ENCODE measurements at places on chromosomes 2 and 18. TPM values are rescaled to one million over a fixed set of nuclear protein-coding genes. Genes with fewer than 3 reads are reported as not detected.

GRCh38 chr2:200747668-200748618 lies 63.8 kb upstream of the BZW1 start:
- H3K27ac ChIP-seq: no peak overlapping the region
- no peaks in the 10 kb centered on the region for H3K36me3 ChIP-seq
- H3K4me3 ChIP-seq: no peak overlapping the region
- no peak for DNase-seq

DNA sequence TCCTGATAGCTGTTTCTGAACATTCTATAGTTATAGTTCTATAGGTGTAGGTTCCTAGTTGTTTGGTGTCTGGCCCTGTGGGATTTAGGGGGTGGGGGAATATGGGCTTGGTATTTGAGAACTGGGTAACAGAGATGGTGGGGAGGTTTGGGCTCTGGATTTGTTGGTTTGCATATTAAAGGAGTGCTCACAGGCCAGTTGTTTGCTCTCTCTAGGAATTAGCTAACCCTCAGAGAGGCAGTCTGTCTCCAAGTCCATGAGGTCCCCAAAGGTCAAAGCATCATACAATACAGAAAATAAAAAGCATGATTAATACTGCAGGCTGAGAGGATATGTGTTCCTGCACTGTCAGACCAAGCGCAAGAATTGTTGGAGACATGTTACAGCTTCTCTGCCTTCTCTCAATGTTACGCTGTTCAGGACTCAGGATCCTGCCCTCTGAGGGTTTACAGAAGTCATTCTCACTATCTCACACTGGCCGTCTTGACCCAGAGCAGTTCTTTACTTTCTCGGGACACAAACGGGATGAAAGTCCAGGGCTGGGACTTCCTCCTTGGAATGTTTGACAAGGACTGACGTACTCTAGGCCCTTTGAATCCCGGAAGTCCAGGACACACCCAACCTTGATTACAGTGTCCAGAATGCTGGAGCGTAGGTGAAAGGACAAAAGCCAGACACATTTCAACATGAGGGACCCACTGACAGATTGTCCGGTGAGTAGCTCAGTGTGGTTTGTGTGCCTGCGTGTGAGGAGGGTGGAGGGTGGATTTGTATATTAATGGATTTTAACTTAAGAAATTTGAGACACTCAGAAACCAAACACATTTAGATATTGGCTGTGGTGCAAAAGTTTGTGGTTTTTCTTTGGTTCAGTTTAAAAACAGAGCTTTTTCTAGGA lies at the start of gene NOSTRIN:
Gene NOSTRIN, plus strand, starts transcription at position 677 of the 898 bp plus-strand sequence. Its CDS starts 10 bp downstream, at position 687.
- no peak for DNase-seq
- H3K27ac ChIP-seq: no peak within 1 kb of the TSS
- H3K27me3 ChIP-seq: peaks cover 11% of the 10 kb centered on the region
- no peaks in the 10 kb centered on the region for H3K4me1 ChIP-seq
- H3K4me3 ChIP-seq: no peak within 1 kb of the TSS
- H3K36me3 ChIP-seq: no peaks in the 10 kb centered on the region

GRCh38 chr2:37625156-37625555 lies 46.3 kb downstream of the CDC42EP3 start:
- peak overlapping the region; percentile 98 for H3K27ac ChIP-seq
- H3K4me1 ChIP-seq: peaks cover 58% of the 10 kb centered on the region
- no peak for DNase-seq

- no peaks in the 10 kb centered on the region for H3K36me3 ChIP-seq
- no peak overlapping the region for H3K27ac ChIP-seq
- H3K4me1 ChIP-seq: no peaks in the 10 kb centered on the region
Observed at GRCh38 chr2:227939271-227940027, 68.0 kb downstream of the DAW1 start.

- H3K36me3 ChIP-seq: no peaks in the 10 kb centered on the region
- H3K4me3 ChIP-seq: no peak overlapping the region
- H3K27me3 ChIP-seq: no peaks in the 10 kb centered on the region
- no peak for DNase-seq
Observed at GRCh38 chr2:33378556-33379210, 97.8 kb upstream of the RASGRP3 start.

UCN gene
- polyA plus RNA-seq: 0.66 TPM

DNA sequence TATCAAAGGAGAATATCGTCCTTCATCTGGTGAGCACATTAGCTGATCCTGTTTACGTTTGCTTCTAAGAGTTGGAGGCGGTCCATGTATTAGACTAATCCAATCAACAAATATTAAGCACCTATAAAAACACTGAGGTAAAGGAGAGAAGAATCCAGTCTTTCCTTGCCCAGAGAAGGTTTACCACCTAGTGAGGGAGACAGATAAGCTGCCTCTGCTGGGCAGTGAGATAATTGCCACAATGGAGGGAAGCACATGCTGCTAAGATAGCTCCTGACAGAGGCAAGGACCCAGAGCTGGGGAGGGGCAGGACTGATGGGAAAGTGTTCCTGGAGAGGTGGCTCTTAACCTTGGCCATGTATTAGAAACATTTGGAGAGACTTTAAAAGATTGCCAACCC lies 36.7 kb upstream of the ST8SIA5 start:
- DNase-seq: no peak
- no peaks in the 10 kb centered on the region for H3K36me3 ChIP-seq
- no peaks in the 10 kb centered on the region for H3K27me3 ChIP-seq
- H3K27ac ChIP-seq: no peak overlapping the region

- H3K4me1 ChIP-seq: no peaks in the 10 kb centered on the region
- H3K27me3 ChIP-seq: peaks cover 6% of the 10 kb centered on the region
- no peak overlapping the region for H3K4me3 ChIP-seq
- no peaks in the 10 kb centered on the region for H3K36me3 ChIP-seq
Observed at GRCh38 chr2:20838016-20838415, 15.1 kb upstream of the LDAH start.

DNA sequence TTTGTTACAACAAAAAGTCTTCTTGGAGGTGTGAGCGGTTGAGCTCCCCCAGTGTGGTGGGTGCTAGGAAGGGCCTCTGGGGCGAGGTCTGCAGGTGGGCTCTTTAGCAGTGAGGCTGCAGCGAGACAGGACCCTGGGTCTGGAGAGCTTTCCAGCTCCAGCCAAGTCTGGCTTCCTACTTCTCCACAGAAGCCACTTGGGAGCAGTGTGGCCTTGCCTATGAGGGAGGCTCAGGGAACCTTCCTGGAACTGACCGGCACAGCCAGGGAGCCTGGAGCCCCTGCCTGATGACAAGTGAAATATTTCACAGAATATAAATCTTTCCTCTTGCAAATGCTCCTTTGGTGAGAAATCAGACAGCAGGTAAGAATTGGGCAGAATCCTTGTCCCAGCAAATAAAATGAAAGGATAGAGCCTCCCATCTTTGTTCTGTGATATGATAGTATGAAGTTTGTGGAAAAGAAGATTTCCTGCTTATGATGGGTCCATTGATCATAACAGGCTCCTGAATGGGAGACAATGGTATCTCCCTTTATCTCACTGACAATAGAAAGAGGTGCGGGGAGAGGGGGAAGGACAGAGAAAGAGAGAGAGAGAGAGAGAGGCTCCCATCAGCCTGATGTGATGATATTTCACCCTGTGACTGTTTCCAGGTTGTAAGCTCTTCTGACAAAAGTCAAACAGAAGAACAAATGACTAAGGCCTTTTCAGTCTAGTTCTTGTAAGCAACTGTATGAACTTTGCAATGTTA lies 289.8 kb upstream of the SPRED2 start:
- DNase-seq: no peak
- no peaks in the 10 kb centered on the region for H3K36me3 ChIP-seq
- no peak overlapping the region for H3K27ac ChIP-seq
- H3K4me3 ChIP-seq: no peak overlapping the region
- no peaks in the 10 kb centered on the region for H3K4me1 ChIP-seq

DNA sequence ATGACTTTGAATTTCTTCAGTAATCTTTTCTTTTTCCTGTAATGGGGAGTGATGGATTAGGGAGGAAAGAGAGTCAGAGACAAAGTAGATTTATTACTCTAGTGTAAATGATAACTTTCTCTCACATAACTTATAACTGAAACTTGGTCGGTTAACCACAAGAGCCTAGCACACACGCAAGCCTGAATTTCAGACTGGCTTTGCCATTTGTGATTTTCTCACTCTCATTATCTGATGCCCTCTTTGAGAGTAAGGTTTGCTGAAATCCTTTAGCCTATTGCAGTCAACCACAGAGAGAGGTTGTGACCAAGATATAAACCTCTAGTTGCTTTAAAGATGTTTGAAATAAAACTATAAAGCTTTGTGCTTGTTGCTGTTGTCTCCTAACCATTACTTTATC lies 117.9 kb upstream of the NETO1 start:
- H3K4me3 ChIP-seq: no peak overlapping the region
- no peak overlapping the region for H3K27ac ChIP-seq
- no peaks in the 10 kb centered on the region for H3K36me3 ChIP-seq
- H3K27me3 ChIP-seq: no peaks in the 10 kb centered on the region

- H3K4me1 ChIP-seq: no peaks in the 10 kb centered on the region
- no peaks in the 10 kb centered on the region for H3K27me3 ChIP-seq
- H3K36me3 ChIP-seq: no peaks in the 10 kb centered on the region
- DNase-seq: no peak
- H3K27ac ChIP-seq: no peak overlapping the region
- no peak overlapping the region for H3K4me3 ChIP-seq
Observed at GRCh38 chr2:19021721-19022120, 336.7 kb downstream of the OSR1 start.

- no peak overlapping the region for H3K4me3 ChIP-seq
- peaks cover 2% of the 10 kb centered on the region for H3K27me3 ChIP-seq
- H3K4me1 ChIP-seq: no peaks in the 10 kb centered on the region
- no peaks in the 10 kb centered on the region for H3K36me3 ChIP-seq
Observed at GRCh38 chr2:128501006-128501690, 182.5 kb upstream of the HS6ST1 start.

KYNU gene
- 0.84 TPM for polyA plus RNA-seq

DPYSL5 gene
- polyA plus RNA-seq: not detected

RIT2 gene
- not detected for polyA plus RNA-seq

GRCh38 chr2:167702227-167702626 lies 545.2 kb downstream of the STK39 start:
- no peak overlapping the region for H3K4me3 ChIP-seq
- no peaks in the 10 kb centered on the region for H3K4me1 ChIP-seq
- no peak overlapping the region for H3K27ac ChIP-seq

DNA sequence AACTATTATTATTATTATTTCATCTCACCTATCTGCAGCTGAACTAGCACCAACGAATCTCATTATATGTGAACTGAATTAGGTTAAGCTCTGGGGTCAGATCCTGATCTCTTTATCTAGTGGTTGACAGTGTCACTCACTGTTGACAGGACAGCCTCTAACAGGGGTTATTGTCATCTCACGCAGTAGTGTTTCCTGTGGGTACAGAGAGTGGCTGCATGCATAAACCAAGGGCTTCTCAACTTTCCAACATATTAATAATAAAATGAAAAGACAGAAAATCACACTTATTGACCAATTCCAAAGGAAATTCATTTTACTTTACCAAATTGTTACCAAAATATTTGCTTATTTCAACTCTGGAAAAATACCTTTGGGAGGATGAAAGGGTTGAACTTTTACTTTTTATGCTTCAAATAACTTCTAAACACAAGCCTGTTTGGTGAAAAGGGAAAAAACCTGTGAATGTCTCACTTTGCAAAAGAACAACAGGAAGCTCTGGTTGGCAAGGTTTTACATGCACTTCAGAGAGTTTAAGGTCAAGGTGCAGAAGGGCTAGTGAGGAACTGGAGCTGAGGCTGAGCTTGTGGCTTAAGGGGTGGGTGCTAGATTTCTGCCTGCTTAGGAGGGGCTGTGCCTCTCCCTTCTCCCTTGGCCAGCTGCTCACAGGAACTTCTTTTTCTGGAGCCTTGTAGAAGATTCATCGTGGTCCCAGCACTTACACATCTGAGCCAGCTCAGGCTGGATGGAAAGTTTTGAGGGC lies 72.6 kb downstream of the CTAGE1 start:
- peaks cover 89% of the 10 kb centered on the region for H3K4me1 ChIP-seq
- peak overlapping the region; percentile 95 for H3K4me3 ChIP-seq
- DNase-seq: peak; percentile 87
- no peaks in the 10 kb centered on the region for H3K36me3 ChIP-seq

DNA sequence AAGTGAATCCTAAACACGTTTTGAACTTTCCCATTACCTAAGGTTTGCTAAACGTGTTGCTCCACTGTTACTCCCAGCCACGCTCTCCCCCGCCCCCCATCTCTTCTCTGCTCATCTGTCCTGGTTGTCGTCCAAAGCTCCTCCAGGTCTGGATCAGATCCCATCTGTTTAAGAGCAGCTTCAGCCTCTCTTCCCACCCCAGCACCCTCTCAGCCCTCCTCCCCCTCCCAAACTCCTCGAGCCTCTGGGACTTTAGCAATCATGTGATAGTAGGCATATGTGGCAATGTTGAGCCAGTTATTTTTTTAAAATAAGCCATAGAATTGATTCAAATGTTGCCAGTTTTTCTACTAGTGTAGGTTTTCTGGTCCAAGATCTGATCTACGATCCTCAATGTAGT lies 20.0 kb upstream of the LPIN1 start:
- DNase-seq: no peak
- no peaks in the 10 kb centered on the region for H3K4me1 ChIP-seq
- H3K36me3 ChIP-seq: no peaks in the 10 kb centered on the region
- H3K27me3 ChIP-seq: no peaks in the 10 kb centered on the region
- no peak overlapping the region for H3K27ac ChIP-seq
- no peak overlapping the region for H3K4me3 ChIP-seq

- H3K4me1 ChIP-seq: peaks cover 11% of the 10 kb centered on the region
- H3K36me3 ChIP-seq: no peaks in the 10 kb centered on the region
- H3K27ac ChIP-seq: peak overlapping the region; percentile 20
- DNase-seq: peak; percentile 43
Observed at GRCh38 chr2:121974897-121975661, 219.6 kb downstream of the TSN start.

- H3K4me3 ChIP-seq: no peak overlapping the region
- H3K27ac ChIP-seq: no peak overlapping the region
- peaks cover 5% of the 10 kb centered on the region for H3K27me3 ChIP-seq
- H3K36me3 ChIP-seq: no peaks in the 10 kb centered on the region
Observed at GRCh38 chr18:74084184-74084855, 63.3 kb downstream of the FBXO15 start.

DNA sequence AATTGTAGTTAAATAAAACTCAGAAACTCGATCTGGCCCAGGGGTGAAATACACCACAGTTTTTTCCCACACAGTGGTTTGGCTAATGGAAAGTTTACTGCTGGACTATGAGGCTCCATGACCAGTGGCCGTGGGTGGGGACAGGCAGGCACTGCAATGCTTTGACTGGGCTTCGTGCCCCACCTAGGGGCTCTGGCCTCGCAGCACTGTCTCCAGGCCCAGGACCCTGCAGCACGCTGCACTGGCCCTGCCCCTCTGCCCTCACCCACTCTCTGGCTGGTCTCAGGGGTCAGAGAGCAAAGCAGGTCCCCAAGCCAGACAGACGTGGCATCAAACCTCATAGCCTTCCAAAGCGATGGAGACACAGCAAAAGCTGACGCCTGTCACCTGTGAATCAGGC lies 13.4 kb upstream of the B3GNT7 start:
- H3K4me3 ChIP-seq: no peak overlapping the region
- H3K4me1 ChIP-seq: peaks cover 56% of the 10 kb centered on the region
- no peaks in the 10 kb centered on the region for H3K36me3 ChIP-seq
- peak overlapping the region; percentile 90 for H3K27ac ChIP-seq
- no peak for DNase-seq

GRCh38 chr2:46008091-46008870 lies 288.9 kb upstream of the EPAS1 start:
- H3K4me3 ChIP-seq: no peak overlapping the region
- peaks cover 32% of the 10 kb centered on the region for H3K36me3 ChIP-seq
- H3K4me1 ChIP-seq: no peaks in the 10 kb centered on the region
- no peak overlapping the region for H3K27ac ChIP-seq

CROCC2 gene
- polyA plus RNA-seq: not detected

- DNase-seq: no peak
- H3K27me3 ChIP-seq: no peaks in the 10 kb centered on the region
- no peak overlapping the region for H3K4me3 ChIP-seq
Observed at GRCh38 chr2:62030902-62031301, 125.4 kb downstream of the COMMD1 start.

GRCh38 chr18:49845629-49846360 lies 32.5 kb upstream of the ACAA2 start:
- no peak overlapping the region for H3K4me3 ChIP-seq
- H3K27me3 ChIP-seq: no peaks in the 10 kb centered on the region
- no peak for DNase-seq

EMILIN1 gene
- polyA plus RNA-seq: 1.3 TPM

CHRNA1 gene
- not detected for polyA plus RNA-seq

TRAF3IP1 gene
- 7.0 TPM for polyA plus RNA-seq

Measured in immature natural killer cell (primary cell).